ENCODE measurements at places on chromosomes 12 and 14.

- DNase-seq = no peak
These were observed 29.1 kb downstream of the CCDC88C start for GRCh38 chr14:91388551-91388975.

DNA sequence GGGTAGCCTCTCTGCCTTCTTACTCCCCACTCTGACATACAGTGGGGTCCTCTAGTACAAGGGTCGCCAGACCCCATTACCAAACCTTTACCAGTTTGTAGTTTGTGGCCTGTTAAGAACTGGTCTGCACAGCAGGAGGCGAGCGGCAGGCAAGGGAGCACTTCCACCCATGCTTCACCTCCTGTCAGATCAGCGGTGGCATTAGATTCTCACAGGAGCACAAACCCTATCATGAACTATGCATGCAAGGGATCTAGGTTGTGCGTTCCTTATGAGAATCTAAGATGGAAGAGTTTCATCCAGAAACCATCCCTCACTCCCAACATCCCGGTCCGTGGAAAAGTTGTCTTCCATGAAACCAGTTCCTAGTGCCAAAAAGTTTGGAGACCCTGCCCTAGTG lies 146.5 kb downstream of the HMGA2 start:
- no peak for DNase-seq

DNA sequence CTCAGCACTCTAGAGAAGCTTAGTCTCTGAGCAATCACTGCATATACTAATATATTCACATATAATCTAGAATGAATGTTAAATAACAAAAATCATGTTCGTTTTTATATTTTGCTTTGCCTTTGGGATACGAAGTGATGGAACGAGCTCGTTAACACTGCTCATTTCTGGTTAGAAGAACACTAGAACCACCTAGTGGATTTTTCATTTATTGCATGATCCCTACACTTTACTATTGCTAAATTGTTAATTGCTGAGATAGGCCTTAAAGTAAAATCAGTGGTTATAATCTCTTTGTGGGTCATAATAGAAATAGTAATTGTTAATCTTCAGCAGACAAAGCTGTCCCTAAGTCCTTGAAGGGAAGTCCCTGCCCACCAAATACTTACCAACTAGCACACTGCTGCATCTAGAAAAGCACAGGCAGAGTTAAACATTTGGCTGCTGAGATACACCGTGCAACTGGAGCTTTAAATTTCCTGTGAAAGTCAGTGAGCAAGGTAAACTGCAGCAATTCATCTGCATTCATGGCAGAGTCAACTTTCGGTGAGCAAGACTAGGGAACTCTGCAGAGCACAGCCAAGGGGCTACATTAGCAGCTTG lies 353.7 kb downstream of the APAF1 start:
- DNase-seq = no peak

- DNase-seq = no peak
These were observed 35.2 kb downstream of the LGR5 start for GRCh38 chr12:71474791-71475190.

DNA sequence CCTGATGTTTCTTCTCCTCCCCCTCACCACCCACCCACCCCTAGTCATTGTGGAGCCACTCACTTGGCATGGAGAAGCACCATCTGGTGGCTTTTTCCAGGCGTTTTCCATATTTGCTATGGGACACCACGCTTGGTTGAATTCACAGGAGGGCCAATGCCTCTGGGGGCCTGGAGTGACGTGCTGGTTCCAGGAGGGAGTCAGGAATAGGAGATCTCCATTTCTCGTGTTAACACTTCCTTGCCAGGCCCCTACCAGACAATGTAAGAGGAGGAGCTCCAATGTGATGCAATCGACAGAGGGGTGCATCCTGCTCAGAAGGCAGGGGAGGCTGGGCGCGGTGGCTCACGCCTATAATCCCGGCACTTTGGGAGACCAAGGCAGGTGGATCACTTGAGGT lies 21.6 kb upstream of the TESC start:
- DNase-seq = no peak

GRCh38 chr14:57290751-57291150 lies 22.0 kb downstream of the AP5M1 start:
- DNase-seq = no peak

DNA sequence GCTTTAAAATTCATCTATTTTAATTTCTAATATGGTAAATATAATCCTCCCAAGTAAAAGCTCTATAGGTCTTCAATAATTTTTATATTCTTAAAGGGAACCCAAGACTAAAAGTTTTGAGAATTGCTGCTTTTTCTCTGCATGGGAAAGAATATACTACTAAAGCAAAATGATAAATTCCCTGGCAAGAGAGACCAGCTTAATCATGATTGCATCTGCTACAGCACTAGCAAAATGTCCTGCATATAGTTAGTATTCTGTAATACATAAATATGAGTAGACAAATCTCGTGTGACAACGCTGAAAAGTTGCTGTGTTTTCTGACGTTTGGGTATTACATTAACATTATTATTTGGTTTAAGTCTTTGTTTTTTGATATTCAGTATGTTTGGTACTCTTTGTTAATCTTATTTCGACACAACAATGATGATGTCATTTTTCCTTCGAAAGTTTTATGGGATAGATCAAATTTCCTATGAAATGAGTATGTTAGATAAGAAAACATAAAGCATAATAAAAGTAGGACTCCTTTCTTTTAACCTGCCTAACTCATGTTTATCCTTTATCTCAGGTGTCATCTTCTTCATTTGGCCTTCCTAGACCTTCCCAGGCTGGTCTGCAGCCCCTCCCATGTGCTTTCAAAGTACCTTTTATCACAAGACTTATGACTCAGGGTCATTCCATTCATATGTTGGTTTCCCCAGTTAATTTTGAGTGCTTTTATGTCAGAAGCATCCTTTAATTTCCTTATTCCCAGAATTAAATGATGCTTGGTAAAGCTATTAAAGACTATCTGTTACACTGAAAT lies 321.9 kb downstream of the RAD51B start:
- DNase-seq = no peak

DNA sequence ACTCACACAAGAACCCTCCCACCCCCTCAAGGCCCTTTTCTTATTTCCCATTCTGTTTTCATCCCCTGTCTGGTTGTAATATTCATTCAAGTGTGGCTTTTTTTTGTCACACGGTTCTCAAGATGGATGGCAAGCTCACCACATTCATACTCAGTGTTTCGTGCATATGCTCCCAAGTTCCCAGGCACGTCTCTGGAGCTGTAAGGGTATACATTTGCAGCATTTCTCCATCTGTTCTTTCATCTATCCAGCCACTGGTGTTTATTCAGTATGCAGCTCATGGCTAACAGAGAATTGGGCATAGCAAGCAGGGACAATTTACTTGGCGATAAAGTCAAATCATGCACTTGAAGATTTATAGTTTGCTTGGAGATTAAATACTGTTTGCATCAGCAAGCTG lies 212.1 kb downstream of the GRIN2B start:
- DNase-seq = no peak

DNA sequence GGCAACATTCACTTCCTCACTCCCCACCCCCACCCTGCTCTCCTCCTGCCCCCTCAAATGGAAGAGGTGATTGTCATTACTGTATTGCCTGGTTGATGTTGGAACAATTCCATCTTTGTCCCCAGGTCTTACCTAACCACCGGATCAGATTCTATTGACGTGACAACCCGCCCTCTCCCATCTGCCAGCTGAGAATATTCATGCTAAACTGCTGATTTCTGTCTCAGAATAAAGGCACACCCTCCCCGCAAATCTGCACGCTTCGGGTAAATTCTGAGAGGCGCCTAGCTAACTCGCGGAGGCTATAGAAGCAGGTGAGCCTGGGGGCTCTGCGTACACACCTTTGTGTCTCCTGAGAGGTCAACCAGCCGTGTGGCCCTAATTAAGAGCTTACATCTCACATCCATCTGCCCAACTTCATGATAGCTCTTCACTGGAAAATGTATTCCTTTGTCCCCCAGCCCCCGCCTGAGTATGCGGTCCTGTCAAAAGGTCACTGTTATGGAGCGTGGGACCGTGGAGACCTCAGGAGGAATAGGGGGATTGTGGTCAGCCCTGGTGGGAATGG lies 1054.3 kb downstream of the VRK1 start:
- no peak for DNase-seq

GRCh38 chr14:59301354-59301753 lies 112.9 kb downstream of the DAAM1 start:
- DNase-seq = no peak

GRCh38 chr14:77036484-77037214 lies 8.1 kb upstream of the IRF2BPL start:
- no peak for DNase-seq

DNA sequence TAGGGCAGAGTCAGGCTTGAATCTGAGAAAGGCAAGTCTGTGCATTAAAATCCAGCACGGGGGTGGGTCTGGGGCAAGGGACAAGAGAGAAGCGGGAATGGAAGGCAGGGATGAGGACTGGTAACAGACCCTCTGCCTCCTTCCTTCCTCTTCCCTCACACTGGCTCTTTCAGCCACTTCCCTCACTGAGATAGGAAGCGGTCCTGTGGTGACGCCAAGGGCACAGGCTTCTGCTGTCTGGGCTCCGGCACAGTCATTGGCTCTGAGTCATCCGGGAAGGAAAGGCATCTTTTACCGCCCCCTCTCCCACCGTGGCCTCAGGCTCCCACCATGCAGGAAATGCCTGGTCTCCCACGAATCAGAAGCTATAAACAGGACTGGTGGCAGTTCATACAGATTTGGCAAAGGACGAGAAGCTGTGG lies 70.2 kb downstream of the ETV6 start:
- peak; percentile 51 for DNase-seq

DNA sequence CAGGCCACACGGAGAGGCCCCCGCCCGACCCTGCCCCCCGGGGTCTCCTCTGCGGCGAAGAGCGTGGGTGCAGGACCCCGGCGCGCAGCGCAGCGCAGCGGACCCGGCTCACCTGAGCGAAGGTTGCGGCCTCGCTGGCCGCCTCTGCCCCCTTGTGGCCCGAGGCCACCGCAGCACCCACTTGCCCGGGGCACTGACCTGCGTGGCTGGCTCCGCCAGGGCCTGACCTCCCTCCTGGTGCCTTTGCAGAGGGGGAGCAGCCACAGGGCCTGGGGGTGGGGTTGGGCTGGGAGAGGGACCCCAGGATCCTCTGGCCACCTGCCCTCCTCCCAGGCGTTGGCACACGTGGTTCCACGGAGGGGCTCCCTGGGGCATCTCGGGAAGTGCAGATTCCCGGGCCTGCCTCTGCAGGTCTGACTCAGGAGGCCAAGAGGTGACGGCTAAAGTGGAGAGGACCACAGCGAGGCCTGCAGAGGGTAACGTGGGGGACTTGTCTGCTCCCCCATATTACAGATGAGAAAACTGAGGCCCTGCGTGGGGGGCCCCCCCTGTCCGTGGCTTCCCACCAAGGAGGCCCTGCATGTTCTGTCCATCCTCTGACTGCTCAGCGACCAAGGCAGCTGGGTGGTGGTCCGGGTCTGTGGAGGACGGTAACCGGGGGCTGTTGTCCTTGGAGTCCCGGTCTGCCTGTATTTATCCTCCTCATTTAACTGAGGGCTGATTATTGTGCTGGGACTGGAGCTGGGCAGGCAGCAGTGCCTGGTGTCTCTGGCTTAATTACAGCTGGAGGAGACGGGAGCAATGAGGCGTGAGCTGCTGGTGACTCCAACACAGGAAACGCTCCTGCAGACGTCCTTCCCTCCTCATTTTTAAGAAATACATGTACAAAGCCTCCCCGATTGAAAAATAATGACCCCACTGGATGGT lies 67.9 kb upstream of the BEGAIN start:
- peak; percentile 71 for DNase-seq

DNA sequence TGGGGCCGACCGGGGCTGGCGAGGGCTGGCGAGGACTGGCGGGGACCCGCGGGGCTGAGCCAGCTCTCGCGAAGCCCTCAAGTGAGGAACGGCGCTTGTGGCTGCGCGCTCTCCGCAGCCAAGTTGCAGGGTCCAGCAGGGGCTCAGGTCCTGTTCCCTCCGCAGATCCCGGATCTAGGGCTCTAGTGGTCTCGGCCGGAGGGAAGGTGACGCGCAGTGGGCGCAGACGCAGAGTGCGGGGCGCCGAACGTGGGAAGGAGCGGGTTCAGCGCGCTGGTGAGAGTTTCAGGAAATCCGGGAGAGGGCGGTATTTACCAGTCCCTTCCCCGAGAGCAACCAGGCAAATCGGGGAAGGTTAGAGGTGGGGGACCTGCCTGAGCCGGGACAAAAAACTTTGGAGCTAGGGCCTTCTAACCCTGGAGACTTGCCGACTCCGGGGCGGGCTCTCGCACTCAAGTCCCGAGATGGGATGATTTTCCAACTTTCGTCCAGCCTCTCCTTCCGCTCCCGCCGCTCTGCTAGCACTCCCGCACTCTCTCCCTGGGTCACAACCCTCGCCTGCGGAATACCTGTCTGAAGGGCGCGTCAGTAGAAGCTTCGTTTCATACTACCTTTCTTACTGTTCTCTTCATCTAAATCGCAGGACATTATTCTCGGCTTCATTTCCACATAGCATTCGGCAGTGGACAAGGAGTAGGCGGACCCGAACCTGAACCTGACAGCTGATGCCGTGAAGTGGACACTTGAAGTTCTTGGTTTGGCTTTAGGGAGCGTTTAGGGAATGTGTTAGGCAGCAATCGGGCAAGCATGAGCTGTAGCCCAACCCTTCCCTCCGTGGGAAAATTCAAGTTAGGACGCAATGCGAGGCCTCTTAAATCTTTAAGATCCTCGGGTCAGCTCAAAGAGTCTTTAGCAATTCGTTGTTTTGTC lies 13.6 kb upstream of the PAX9 start:
- peak; percentile 56 for DNase-seq

DNA sequence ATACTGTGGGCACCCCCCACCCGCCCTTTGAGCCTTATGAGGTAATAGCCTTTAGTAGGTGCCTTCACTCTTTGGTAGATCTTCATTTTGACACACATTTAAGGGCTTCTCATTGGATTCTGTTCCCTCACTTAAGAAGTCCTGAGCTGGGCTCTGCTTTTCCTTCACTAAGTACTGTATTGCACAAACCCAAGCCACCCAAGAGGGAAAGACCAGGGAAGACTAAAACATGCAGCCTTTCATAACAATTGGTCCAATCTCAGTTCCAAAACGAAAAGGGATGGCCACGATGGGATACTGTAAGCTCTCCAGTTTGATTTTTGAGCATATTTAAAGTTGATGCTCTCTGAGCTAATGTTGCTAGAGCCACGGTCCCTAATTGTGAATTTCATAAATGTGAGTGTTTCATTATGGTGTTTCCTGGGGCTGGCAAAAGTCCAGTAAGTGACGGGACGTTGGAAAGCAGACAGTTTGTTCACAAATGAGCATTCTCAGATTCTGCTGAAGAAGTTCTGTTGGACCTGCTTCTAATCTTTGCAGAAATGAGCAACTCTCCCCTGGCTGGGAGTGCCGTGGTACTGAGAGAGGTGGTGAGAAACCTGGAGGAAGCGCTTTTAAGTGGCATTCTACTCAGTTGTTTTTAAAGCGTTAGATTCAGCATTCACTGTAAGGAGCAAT lies 9.4 kb downstream of the SSPN start:
- DNase-seq = no peak

All from endothelial cell (in vitro differentiated cells).